ENCODE measurements at places on chromosomes 16 and 17.

DNA sequence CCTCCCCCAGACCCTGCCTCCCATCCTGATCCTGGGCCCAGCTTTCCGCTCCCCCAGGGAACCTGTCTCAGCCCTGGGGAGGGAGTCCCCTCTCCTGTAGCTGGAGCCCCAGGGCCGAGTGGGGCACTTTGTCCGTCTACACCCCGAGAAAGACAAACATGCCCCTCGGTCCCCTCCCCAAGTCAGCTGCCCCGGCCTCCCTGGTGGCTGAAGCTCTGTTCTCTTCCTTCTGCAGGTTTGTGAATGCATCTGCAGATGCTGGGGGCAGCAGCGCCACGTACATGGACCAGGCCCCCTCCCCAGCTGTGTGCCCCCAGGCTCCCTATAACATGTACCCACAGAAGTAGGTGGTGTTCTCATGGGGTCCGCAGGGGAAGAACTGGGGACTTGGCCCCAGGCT lies 20.8 kb downstream of the STAT5A start:
- no peak for DNase-seq

DNA sequence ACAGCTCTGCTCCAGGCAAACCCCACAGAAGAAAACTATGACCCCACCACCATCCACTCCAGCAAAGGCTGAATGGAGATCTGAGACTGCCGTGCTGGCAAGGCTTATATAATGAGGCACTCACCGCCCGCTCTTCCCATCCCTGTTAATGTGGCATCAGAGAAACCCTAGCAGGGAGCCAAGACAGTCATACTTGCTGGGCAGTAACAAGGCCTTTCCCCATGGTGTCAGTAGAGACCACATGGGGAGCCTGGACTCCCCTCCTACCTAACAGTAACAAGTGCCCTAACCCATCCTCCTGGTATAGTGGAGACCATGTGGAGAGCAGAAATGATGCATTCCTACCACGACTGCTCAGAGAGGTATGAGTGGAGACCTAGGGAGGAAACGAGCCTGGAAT lies 235.2 kb downstream of the C16orf78 start:
- no peak for DNase-seq

DNA sequence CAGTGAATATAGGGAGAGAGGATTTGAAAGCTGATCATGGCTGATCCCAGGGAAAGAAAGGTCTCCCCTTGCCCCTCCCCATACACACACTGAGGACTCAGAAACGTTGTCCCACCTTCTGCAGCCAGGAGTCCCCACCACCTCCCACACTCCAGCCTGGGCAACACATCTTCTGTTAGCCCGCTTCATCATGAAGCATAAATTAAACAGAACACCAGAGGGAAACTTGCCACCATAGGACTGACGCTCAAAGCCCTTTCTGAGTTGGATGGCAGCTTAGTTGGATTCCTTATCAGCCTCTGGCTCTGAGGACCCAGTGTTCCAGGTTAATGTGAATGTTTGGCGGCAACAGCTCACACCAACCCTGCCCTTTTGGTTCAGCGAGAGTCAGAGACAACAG lies 33.9 kb downstream of the ARHGAP27 start:
- DNase-seq: no peak

- no peak for DNase-seq
Observed at GRCh38 chr17:73390851-73391250, 79.0 kb upstream of the CDC42EP4 start.

DNA sequence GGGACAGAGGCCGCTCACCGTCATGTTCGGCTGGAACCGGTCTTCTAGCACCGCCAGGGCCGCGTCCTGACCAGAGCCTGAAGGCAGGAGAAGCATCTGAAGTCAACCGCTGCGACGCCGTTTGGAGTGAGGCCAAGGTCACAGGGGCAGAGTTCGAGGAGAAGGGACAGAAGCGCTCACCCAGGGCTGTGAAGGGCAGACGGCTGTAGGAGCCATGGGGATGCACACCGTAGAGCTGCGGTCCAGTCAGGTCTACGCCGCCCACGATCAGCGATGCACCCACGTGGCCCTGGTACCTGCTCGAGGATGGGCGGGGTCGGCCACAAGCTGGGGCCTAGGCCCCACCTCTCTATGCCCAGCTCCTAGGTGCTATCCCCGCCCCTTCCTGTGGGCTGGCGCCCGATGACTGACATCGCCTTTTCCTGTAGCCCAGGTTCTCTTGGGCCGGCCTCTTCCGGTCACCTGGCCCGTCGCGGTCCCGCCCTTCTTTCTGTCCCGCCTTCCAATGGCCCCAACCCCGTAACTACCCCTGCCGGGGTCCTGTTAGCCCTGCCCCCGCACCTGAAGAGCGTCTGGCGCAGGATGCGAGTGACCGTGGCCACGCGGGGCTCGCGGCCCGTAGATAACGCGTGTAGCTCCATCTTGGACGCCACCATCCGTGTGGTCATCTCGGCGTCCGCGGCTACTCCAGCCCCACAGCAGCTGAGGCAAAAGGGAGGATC lies 1.1 kb downstream of the PSMB10 start:
- peak; percentile 88 for DNase-seq

DNA sequence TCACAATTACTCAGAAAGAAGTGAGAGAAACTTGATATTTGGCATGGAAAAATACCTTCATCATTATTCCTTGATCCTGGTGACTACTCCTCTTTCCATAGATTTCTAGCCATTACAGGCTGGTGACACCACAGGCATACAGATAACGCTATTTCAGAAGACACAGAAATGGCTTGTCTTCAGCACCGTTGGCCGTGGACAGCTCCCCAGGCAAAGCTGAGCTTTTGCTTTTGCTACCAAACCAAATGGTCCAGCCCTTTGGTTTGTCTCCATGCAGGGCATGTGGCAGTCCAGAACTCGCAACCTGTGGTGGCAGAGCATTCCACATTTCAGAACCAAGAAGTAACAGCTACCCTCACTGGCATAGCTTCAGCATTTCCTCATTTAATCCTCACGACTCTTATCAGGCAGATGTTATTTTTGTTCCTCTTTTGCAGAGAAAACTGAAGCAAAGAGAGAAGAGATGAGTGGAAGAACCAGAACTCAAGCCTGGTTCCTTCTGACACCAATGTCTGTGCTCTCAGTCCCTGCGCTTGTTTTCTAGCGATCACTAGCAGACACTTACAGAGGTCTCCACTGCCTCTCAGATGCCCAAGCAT lies 55.5 kb downstream of the HS3ST4 start:
- DNase-seq: no peak

GRCh38 chr16:27720731-27721530 lies 171.0 kb downstream of the KATNIP start:
- DNase-seq: no peak

DNA sequence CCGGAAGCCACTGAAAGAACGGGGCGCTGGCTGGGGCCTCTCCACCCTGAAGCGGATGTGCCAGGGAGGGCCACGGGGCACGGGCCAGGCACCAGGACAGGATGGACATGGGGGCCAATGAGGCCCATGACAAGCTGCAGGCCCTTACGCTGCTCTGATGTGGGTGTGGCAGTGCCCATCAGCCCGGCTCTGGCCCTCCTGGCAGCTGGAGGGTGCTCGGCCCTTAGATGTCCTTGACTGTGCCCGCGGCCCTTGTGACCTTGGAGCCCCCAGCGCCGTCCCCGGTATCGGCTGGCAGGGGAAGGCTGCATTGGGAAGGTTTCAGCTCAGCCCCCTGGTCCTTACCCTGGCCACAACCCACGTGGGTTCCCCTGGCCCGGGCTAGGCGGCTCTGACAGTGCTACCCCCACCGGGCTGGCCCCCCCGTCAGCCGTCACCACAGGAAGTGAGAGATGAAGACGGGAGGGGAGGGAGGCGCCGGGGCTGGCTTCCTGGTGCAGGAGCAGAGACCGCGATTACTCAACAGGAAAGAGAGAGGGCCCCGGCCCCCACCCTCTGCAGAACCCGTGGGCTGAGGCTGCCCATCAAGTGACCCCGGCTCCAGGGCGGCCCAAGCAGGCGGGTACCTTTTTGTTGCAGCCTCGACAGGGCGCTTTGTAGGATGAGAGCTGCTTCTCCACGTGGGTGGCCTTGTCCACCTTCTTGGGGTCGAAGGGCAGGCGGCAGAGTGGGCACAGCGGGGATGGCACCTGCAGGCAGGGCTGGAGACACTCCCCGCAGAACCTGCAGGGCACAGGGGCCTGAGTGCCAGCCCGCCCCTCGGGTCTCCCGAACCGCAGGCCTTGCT lies 5.3 kb downstream of the RNF166 start:
- DNase-seq: peak; percentile 86

Data from stimulated activated CD4-positive, alpha-beta T cell treated with anti-CD3 and anti-CD28 coated beads, TNF-alpha, amount 100 ng/mL, for 1 hour (primary cell).